ENCODE measurements at places on chromosomes 16 and 17.

GRCh38 chr16:65136681-65137080, 14.8 kb upstream of the CDH11 start:
- no peak for DNase-seq

GRCh38 chr16:88883946-88884345, 17.5 kb upstream of the PABPN1L start:
- DNase-seq = no peak

GRCh38 chr16:85178596-85178995, 66.3 kb upstream of the CIBAR2 start:
- DNase-seq = no peak

DNA sequence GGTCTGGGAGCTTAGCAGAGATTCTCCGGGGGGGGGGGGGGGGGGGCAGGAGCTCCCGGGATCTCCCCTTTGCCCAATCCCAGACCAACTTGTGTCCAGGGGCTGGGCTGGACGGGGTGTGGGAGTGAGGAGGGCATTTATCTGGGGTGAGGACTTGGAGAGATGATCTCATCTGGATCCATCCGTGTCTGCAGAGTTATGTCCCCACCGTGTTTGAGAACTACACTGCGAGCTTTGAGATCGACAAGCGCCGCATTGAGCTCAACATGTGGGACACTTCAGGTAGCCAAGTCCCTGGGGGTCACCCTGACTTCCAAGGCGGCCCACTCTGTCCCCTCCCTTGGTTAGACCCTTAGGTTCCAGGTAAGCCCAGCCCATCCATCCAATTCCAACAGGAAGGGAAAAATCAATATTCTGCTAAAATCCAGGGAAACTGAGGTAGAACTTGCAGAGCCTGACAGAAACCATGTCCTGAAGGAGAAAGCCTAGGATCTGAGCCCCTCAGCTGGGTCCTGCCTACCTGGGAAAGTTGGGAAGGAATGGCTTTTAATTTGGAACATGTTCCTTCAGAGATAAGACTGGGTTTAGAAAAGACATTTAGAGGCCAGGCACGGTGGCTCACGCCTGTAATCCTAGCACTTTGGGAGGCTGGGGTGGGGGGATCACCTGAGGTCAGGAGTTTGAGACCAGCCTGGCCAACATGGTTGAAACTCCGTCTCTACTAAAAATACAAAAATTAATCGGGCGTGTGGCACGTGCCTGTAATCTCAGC, 921 bp downstream of the RND2 start:
- no peak for DNase-seq

All from stimulated activated naive CD4-positive, alpha-beta T cell treated with Interleukin-2 at 50 U/mL for 16 hours (primary cell).